ENCODE measurements at places on chromosomes 3 and 15.

DNA sequence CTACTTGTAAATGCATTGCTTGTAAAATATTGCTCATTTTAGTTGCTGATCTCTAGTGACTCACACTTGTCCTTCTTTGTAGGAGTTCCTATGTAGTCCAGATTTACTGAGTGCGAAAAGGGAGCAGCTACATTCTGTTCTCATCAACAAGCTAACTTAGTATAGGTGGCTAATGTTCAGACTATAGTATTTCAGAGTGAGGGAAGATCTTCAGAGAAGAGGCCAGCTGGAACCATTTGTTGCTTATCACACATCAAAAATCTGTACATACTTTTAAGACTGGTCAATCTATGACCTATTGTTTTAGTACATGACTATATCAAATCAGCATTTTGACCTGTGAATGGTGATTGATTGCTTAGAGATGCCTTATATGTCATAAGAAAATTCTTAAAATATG is 71.3 kb upstream of the THSD4 start:
- DNase-seq, result no peak

- DNase-seq, result no peak
Measured at GRCh38 chr3:16286751-16287543, 21.9 kb downstream of the OXNAD1 start.

GRCh38 chr3:148642214-148642613 is 55.5 kb upstream of the AGTR1 start:
- no peak for DNase-seq

- DNase-seq, result no peak
Measured at GRCh38 chr3:64073158-64073761, 50.0 kb upstream of the PSMD6 start.

DNA sequence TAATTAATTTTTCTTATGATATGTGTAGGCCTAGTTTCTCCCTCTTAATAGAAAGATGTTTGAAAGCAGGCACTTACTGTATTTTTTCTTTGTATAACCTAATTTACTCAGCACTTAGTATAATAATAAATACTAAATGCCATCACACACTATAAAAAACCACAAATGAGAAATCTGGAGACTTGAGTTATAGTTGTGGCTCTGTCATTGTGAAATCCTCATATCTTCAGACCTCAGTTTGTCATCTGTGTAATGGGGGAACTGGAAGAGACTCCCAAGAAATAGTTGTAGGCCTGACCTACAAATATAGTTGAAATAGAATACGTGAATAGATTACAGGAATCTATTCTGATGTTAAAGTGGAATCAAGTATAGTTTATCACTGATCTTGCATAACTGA is 287.6 kb upstream of the DPH6 start:
- DNase-seq, result no peak

- no peak for DNase-seq
Measured at GRCh38 chr3:184405075-184406030, 25.5 kb downstream of the CHRD start.

GRCh38 chr3:158560979-158561378 is 10.0 kb upstream of the MLF1 start:
- DNase-seq, result no peak

- no peak for DNase-seq
Measured at GRCh38 chr3:189937302-189938127, 183.2 kb downstream of the P3H2 start.

GRCh38 chr3:144480416-144480919 is 508.8 kb downstream of the DIPK2A start:
- no peak for DNase-seq

- DNase-seq, result no peak
Measured at GRCh38 chr3:180253283-180253682, 216.5 kb upstream of the PEX5L start.

DNA sequence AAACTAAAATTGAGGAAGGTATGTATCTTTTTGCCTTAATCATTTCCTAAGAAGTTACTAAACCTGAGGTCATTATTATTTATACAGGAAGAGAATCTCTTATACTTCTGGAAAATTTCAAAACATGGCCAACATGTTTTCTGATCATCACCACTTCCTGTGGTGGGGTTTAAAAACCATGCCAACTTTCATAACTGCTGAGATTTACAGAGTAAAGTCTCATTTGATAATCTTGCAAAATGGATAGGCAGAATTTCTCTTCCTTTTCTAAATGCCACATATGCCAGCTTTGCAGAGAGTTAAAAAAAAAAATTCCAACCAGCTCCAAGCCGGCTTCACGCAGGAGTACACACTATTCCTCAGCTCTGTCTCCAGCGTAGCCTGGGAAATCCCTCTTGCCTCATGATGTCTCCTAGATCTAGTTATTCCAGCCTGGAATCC is 124.3 kb upstream of the SPRED1 start:
- DNase-seq, result no peak

DNA sequence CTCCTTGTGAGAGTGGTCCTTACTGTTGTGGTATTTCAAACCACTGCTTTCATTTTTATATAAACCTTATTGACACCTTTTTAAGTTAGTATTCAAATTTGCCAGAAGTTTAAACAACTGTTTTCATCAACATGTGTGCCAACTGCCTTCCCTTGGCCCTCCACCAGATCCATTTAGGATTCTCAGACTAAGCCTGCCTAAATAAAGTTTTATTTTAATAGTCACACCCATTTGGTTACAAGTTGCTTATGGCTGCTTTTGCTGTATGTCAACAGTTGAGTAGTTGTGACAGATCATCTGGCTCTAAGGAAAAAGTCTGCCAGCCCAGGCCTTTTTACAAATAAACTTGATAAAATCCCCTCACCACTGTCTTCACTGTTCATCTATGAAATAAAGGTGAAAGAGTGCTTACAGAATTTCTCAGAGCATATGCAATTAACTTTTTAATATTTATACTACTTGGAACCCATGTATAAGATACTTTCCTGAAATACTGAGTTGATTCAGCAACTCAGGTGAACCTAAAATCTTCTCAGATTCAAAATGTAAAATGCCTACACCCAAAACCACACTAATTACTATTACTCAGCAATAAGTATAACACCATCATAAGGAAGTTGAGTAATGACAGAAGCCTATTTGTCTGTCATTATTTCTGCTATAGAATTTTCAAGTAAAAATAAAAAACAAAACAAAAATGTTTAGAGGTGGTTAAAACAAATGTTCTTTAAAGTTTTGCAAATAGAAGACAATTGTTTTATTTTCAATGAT is 35.1 kb downstream of the PEAK1 start:
- DNase-seq, result no peak

DNA sequence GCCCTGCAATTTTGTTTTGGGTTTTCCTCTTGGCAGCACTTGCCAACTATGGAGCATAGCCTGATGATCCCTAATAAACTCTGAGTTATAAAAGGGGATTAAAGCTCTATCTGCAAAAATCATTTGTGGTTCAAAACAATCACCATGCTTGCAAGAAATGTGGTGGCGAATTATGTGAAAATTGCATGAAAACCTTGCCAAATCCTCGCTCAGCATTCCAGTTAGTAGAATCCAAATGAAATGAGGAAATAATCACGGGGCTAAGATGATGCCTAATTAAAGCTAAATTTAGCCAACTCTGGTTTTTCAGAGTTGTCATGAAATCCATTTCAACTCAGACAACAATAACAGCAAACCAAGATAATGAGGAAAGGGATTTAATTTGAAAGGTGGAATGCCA is 73.0 kb upstream of the PROK2 start:
- no peak for DNase-seq

DNA sequence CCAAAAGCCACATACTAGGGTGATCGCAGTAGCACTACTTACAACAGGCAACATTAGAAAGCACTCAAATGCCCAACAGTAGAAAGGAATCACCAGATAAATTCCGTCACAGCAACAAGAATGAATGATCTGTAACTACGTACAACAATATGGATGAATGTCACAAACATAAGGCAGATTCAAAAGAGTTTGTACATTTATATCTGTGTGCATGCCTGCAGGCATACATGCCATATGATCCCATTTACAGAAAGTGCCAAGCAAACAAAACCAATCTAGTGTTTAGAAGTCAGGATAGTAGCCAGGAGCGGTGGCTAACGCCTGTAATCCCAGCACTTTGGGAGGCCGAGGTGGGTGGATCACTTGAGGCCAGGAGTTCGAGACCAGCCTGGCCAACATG is 3.5 kb downstream of the IL17RB start:
- no peak for DNase-seq

GRCh38 chr3:68751888-68752287 is 180.5 kb downstream of the TAFA4 start:
- DNase-seq, result no peak

- DNase-seq, result no peak
Measured at GRCh38 chr3:51706788-51707731, at the start of gene GRM2. TSS of gene GRM2 (plus strand) at chr3:51707068. CDS start at chr3:51708984, 1,916 bp downstream.

- no peak for DNase-seq
Measured at GRCh38 chr3:51705276-51706020, 1.4 kb upstream of the GRM2 start.

DNA sequence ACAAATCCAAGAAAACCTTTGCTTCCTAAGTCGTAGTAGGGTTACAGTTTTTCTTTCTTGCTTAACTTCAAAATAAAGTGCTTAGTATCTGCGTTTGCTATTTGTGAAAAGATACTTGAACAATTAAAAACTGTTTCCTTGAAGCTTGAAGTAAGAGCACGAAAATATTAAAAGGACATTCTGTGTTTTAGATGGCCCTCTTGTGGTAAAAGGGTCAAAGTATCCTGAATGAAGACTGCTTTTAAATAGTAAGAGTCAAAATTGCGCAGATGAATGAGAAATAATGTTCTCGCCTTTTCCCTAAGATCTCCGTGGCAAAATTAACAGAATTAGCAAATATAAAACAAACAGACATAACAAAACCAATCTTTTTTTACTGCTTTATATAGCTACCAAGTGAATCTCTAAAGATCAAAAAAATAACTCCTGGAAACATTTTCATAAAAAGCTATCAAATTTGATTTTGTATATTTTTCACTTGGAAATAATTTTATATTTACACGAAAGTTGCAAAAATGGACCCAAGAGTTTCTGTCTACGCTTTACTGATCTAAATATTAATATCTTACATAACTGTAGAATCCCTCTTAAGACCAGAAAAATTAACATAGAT is 175.4 kb downstream of the MBNL1 start:
- DNase-seq, result no peak

- no peak for DNase-seq
Measured at GRCh38 chr3:16148783-16149182, 25.7 kb upstream of the GALNT15 start.

GRCh38 chr15:25863111-25863967 is at the start of gene ATP10A:
TSS of gene ATP10A (minus strand) at chr15:25863327. CDS start at chr15:25863096, 231 bp downstream.
- no peak for DNase-seq

- DNase-seq, result no peak
Measured at GRCh38 chr15:61871926-61872522, 188.2 kb downstream of the VPS13C start.

- DNase-seq, result no peak
Measured at GRCh38 chr3:134477938-134478337, 7.8 kb downstream of the ANAPC13 start.

DNA sequence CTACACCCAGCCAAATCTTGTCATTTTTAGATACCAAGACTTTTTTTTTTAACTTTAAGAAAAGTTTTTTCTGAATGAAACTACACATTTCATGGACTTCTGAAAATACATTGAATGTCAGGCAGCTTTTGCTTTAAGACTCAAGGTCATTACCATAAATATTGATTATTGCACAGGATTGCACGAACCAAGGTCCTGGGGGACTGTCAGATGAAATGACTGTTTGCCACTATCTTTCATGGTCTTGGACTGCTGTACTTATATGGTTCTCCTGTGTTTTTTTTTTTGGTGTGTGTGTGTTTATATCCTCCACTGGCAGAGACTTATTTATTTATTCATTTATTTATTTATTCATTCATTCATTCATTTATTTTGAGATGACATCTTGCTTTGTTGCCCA is 6.9 kb upstream of the MYO1E start:
- no peak for DNase-seq

- no peak for DNase-seq
Measured at GRCh38 chr3:177528306-177529070, 331.2 kb upstream of the TBL1XR1 start.

DNA sequence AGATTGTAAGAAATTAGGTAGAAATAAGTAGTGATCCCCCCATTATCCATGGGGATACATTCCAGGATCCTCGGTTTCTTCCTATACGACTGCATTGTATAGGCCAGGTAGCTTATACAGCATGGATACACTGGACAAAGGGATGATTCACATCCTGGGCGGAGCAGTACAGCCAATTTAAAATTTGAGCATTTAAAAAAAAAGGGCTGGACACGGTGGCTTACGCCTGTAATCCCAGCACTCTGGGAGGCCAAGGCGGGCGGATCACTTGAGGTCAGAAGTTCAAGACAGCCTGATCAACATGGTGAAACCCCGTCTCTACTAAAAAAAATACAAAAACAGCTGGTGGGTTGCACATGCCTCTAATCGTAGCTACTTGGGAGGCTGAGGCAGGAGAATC is 976 bp upstream of the ARGFX start:
- no peak for DNase-seq

DNA sequence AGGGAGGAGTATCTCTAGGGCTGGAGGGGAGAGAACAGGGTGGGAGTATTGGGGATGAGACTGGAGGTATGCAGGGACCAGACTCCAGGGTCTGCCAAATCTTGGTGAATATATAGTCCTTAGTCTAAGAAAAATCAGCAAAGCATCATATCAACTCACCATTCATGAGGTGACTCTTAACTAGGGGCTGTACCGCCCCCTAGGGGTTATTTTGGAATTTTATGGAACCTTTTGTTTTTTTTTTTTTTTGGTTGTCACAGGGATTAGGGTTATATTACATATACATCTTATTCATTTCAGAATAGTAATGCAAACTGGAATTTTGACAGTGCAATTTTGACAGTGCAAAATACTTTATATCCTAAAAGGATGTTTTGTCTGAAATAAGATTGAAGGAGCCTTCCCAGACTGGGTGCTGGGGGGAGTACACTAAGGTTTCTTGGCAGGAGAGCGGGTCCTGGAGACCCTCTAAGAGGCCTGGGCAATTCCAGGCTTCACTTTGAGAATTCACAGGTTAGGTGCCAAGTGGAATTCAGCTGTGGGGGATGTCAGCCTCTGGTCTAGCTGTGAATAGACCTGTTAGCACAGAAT is 7.5 kb downstream of the CMTM7 start:
- no peak for DNase-seq

- DNase-seq, result no peak
Measured at GRCh38 chr3:144369129-144369879, 397.7 kb downstream of the DIPK2A start.

DNA sequence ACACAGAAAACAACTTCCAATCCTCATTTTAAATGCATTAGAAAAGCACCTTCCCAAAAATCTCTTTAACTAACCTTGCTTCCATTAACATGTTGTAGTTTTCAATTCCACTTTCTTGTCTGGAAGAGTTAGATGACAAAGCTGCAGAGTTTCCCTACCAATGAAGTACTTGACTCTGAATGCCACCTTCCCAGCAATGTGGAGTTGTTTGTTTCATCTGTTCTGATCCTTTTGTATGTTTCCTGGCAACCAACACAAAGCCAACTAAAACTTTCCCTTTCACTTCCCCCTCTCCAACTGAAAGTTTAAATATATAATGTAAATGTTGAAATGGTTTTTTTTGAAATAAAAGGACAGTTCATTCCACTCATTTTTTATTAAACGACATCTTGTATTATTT is at the start of gene WDR49:
Gene WDR49 (minus strand): TSS at position 183 of the 400 bp plus-strand sequence. CDS start 517 bp downstream, outside the sequence.
- DNase-seq, result no peak

GRCh38 chr3:124385996-124386395 is 344.3 kb upstream of the UMPS start:
- DNase-seq, result no peak

Measured in activated CD4-positive, CD25-positive, alpha-beta regulatory T cell treated with anti-CD3 and anti-CD28 coated beads, Interleukin-2, amount 50 U/mL, for 16 hours (primary cell).